Activated CD8-positive, alpha-beta T cell treated with anti-CD3 and anti-CD28 coated beads, Interleukin-2, amount 10 ng/mL, durations not matched to agents 7 days and 5 days (primary cell): ENCODE measurements at places on chromosomes 5 and 9. TPM values are rescaled to one million over a fixed set of nuclear protein-coding genes. Genes with fewer than 3 reads are reported as not detected.

- DNase-seq: no peak
Observed at GRCh38 chr9:6630502-6631206, 14.9 kb downstream of the GLDC start.

The HK3 gene
- not detected for total RNA-seq

GRCh38 chr5:115843444-115844130 lies 1.9 kb downstream of the AP3S1 start:
- no peak for DNase-seq

GRCh38 chr9:136107953-136108647 lies 10.6 kb downstream of the TMEM250 start:
- DNase-seq: peak; percentile 35

GRCh38 chr9:127142291-127142690 lies 19.9 kb upstream of the ANGPTL2 start:
- DNase-seq: no peak

DNA sequence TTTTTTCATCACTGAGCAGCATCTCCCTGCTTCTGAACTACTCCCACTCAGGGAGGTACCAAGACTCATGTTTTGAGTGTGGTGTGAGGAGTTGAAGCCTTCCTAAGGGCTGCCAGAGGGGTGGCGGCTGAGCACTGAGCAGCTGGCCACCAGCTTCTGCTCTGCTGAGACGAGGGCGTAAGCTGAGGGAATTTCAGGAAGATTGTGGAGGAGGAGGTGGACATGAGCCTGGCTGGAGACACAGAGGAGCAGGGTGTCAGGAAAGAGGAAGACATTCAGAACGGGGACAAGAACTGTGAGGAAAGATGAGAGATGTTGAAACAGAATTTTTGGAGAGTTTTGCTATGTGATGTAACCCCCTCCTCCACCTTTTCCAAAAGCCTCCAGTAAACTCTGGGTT lies 7.8 kb downstream of the LCP2 start:
- no peak for DNase-seq

- DNase-seq: no peak
Observed at GRCh38 chr9:38670542-38671371, 49.2 kb downstream of the FAM240B start.

The APBB3 gene
- 24.1 TPM for total RNA-seq

DNA sequence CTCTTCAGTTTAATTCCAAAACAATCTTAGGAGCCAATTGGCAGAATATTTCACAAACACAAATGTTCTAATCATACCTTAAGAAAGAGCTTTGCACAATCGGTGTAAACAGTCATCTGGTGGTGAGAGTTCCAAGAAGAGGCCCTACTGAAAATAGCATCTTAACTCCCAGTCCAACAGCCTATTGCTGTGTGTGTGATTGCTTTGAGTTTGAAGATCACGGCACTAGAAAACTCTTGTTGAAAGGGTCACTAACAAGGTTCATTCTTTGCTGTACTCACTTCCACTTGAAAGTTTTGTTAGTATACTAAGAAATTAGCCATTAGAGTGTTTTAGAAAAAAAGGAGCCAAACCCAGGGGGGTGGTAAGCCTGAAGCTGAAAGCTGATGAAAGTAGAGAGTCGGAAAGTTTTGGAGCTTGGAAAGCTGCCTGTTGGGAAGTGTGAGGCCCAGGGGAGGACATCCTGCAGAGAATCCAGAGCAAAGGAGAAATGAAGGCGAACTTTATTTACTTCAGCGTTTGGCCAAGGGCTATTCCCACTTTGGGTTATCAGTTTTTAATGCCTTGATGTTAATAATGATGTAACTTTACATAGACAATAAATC lies 180.3 kb upstream of the GHR start:
- no peak for DNase-seq

The ADAMTSL1 gene
- total RNA-seq: not detected

DNA sequence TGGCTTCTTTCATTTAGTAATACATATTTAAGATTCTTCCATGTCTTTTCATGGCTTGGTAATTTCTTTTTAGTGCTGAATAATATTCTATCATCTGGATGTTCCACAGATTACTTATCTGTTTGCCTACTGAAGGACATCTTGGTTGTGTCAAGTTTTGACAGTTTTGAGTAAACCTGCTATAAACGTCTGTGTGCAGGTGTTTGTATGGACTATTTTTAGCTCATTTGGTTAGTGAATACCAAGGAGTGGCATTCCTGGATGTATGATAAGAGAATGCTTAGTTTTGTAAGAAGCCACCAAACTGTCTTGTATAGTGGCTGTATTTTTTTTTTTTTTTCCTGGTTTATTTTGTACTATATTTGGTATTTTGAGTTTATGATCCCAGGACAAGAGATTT lies 38.4 kb downstream of the PRRC1 start:
- no peak for DNase-seq

The PCDHA1 gene
- not detected for total RNA-seq

GRCh38 chr9:37961351-37961750 lies 57.4 kb upstream of the SLC25A51 start:
- no peak for DNase-seq

DNA sequence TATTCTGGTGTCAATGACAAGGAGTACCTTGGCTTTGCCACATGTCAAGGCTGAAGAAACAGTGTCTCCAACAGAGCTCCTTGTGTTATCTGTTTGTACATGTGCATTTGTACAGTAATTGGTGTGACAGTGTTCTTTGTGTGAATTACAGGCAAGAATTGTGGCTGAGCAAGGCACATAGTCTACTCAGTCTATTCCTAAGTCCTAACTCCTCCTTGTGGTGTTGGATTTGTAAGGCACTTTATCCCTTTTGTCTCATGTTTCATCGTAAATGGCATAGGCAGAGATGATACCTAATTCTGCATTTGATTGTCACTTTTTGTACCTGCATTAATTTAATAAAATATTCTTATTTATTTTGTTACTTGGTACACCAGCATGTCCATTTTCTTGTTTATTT lies 19.8 kb downstream of the CD274 start:
- no peak for DNase-seq

The FBXL7 gene
- not detected for total RNA-seq

The RGS7BP gene
- not detected for total RNA-seq

The C9orf153 gene
- total RNA-seq: 0.42 TPM

The ZNF454 gene
- not detected for total RNA-seq

GRCh38 chr9:127943731-127944144 lies 6.1 kb upstream of the DPM2 start:
- DNase-seq: peak; percentile 84

The PCDHB4 gene
- not detected for total RNA-seq

DNA sequence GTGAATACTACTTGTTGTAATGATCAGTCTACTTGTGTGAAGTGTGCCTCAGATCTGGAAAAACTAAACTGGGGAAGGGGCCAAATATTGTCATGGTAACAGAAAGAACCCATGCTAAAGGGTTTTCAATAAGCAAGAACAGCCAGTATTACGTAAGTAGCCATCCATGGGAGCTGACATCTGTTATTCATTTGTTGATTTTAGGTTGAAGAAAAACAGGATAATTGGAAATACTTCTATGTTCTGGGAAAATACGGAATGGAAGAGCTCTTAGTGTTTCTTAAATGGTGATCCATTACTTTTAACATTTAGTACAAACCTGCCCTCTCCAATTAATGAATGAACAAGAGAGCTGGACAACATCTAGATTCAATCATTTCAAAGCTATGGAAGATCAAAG lies 485.8 kb downstream of the NTRK2 start:
- DNase-seq: no peak

The RNF180 gene
- total RNA-seq: not detected

DNA sequence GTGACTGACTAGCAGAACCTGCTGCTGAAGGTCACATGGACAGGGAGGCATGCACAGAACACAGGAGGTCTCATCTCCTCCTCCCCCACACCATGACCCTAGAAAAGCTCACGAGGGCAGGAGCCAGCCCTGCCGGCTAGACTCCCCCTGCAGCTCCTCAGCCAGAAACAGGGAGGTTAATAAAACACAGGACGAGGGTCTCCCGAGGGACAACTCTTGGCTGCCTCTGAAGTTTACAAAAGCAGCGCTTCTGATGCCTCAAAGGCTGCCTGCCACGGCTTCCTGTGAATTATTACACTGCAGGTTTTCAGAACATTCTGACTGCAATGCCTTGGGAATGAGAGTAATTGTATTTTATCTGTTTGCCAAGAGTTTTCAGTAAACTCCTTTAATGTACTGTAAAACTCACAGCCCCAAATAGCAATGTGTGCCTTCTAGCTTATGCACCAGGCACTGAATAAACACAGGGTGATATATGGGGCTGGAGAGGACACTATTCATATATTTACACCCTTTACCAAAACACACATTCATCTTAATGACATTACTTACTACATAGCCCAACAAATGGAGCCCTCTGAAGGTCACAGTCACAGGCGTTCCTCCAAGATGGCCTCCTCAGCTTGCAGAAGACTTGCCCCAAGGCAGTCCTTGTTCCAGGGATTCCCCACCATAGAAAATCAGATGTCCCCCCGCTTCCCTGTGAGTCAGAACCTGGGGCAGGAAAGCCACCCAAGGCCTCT lies 83.7 kb downstream of the C5orf15 start:
- DNase-seq: no peak

The NTRK2 gene
- 0.05 TPM for total RNA-seq

DNA sequence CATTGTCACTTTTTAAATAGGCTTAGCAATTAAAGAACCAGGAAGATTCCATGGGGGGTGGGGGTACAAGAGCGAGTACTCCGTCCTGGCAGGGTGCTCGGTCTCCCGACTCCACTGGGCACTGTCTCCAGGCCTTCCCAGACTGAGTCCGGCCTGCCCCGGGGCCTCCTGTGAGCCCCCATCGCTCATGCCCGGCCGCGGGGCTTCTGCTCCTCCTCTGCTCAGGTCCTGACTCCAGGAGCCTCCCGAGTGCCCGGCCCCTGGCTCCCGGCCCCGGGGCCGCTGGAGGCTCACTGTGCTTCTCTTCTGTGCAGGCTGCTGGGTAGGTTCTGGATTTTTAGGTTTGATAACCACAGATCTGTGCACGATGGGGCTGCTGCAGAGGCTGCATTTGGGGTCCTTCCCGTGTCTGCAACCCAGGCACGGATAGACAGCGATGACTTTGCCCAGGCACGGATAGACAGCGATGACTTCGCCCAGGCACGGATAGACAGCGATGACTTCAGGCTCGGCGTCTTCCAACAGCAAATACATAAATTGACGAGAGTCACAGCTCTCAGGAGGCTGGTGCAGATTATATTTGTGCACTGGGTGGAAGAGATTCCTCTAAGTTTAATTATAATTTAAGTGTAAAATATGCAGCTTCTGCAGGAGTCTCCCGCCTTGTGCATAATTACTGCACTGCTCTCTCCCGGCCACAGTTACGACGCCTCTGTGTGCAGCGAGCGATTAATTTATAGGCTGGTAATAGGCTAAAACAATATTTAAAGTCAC lies 74.8 kb upstream of the RXRA start:
- DNase-seq: no peak

- DNase-seq: no peak
Observed at GRCh38 chr9:72292256-72292682, 72.7 kb downstream of the ZFAND5 start.

DNA sequence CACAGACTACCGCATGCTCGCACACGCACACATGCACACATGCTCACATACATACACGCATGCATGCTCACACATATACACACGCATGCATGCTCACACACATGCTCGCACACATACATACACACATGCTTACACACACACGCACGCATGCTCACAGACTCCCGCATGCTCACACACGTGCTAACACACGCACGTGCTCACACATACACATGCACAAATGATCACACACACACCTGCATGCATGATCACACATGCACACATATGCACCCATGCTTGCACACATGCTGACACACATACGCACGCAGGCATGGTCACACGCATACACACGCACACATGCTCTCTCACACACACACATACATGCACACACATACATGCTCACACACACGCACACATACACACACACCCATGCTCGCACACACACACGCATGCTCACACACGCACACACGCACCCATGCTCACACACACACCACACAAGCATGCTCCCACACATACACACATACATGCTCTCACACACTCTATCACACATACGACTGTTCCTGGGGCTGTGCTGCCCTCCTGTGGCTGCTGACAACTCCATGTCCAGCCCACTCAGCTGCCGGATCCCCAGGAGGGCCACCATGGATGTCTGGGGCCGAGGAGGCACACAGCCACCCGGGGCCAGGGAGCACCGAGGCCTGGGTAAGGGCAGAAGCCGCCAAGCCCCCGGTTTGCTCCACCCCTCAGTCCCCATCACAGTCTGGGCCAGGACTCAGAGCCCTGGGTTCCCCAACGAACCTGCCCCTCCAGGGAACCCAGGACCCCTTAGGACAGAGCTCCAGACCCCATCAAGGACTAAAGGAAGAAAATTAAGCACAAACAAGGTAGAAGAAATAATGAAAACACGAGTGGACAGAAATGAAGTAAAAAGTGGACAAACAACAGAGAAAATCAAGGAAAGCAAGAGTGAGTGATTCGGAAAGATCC lies 31.4 kb upstream of the EGFL7 start:
- DNase-seq: peak; percentile 83

The NR2F1 gene
- total RNA-seq: not detected

DNA sequence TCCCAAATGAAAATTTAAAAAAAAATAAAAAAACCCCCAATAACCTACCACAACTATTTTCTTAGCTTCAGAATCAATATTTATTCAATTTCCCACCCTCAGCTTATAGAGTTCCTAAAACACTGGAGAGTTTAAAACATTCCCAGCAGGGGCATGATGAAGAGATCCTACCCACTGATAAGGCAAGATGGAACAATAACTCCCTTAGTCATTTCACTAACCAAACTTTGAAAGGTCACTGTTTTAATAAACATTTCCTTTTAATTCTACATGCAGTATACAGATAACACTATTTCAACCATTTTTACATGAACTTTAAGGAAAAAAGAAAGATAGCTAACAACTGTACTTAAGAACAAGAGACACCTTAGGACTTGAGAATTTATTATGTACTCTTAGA lies 34.9 kb upstream of the ACOT12 start:
- no peak for DNase-seq

The IFNA4 gene
- not detected for total RNA-seq

GRCh38 chr9:107720501-107720900 lies 230.9 kb upstream of the KLF4 start:
- no peak for DNase-seq

DNA sequence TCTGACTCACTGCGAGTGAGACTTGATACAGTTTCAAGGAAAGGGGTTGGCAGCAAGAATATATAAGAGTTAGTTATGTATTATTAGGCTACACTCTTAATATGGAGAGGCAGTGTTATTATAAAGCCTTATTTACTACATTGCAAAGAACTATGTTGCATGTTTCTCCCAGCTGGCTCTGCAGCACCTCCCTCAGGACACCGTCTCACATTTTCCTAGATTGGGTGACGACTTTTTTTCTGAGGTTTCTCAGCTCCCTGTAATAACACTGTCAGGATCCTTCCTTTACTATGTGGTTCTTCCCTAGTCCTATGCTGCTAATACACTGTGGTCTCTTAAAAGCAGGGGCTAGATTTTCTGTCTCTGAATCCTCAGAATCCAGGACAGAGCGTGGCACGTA lies 153.7 kb downstream of the INSYN2B start:
- DNase-seq: no peak

The CMBL gene
- total RNA-seq: 1.9 TPM

The BAAT gene
- not detected for total RNA-seq

GRCh38 chr9:77977210-77977611 lies 54.4 kb downstream of the GNAQ start:
- DNase-seq: peak; percentile 69

The DRD1 gene
- not detected for total RNA-seq
